ENCODE measurements at places on chromosomes 3 and 15.

DNA sequence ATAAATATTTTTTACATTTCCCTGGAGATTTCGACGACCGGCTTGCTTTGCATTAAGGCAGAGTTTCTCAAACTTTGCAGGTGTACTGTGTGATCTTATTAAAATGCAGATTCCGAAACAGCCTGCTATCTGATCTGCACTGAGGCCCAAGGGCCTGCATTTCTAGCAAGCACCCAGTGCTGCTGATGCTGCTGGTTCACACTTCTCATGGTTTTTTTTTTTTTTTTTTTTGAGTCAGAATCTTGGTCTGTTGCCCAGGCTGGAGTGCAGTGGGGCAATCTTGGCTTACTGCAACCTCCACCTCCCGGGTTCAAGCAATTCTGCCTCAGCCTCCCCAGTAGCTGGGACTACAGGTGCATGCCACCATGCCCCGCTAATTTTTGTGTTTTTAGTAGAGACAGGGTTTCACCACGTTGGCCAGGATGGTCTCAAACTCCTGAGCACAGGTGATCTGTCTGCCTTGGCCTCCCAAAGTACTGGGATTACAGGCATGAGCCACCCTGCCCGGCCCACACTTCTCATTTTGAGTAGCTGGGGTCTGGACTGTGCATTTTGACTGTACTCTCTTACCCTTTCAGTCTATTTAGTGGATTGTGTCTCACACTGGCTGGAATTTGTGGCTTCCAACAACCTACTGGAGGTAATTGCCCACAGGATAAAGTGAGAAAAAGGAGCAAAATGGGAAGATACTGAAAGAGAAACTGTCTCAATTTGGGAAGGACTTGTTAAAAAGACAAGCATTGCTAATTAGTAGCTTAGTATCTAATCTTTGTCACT lies 94.1 kb downstream of the ITPR1 start:
- DNase-seq: no peak

- DNase-seq: no peak
Observed at GRCh38 chr15:67836477-67836876, 3.4 kb downstream of the RNU6-1 start.

GRCh38 chr3:181998828-181999227 lies 287.1 kb downstream of the SOX2 start:
- DNase-seq: no peak

DNA sequence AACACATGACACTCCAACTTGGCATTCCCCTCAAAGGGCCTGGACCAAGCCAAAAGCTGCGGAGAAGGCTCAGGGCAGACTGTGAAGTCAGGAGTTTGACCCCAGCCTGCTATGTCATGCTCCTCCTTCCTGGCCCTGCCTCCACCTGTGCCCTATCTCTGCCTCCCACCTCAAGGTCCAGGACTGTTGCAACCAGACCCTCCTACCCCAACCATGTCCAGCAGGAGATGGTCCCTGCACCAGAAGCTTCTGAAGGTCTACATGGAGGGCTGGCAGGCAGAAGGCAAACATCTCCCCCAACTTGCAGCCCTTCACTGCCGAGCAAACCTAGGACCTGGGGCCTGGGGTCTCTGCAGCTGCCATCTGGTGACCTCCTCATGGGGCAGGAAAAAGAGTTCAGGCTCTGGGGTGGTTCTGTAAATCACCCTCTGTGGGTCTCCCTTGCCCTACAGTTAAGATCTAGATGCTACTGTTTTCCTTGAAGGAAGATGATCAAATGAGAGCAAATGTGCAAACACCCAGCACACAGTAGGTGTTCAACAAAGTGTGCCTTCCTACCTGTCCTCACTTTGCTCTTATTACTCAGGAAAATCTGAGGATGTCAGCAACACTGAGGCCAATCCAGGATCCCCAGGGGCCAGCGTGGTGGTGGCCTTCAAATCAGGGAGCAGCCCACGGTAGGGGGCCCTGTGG lies 11.5 kb upstream of the CSK start:
- no peak for DNase-seq

DNA sequence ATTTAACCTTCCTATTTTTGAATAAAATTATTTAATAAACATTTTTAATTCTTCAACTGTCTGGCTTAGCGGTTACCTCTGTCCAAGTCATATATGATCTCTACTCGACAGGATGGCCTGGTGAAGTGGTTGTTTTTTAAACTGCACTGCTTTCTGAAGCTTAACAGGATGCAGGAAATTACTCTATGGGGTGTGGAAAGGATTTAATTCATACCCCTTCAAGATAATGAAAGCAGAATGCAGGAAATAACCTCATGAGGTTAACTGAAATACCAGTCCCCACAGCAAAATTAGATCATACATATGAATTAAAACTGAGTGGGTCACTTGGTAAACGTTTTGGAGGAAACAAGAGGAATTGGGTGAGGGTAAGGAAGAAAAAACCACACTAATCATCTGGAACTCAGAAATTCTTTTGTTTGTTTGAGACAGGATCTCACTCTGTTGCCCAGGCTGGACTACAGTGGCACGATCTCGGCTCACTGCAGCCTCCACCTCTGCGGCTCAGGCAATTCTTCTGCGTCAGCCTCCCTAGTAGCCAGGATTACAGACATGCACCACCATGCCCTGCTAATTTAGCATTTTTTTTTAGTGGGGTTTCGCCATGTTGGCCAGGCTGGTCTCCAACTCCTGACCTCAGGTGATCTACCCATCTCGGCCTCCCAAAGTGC lies 50.1 kb downstream of the LYSMD4 start:
- no peak for DNase-seq

- DNase-seq: no peak
Observed at GRCh38 chr3:129621626-129622225, 15.2 kb upstream of the PLXND1 start.

DNA sequence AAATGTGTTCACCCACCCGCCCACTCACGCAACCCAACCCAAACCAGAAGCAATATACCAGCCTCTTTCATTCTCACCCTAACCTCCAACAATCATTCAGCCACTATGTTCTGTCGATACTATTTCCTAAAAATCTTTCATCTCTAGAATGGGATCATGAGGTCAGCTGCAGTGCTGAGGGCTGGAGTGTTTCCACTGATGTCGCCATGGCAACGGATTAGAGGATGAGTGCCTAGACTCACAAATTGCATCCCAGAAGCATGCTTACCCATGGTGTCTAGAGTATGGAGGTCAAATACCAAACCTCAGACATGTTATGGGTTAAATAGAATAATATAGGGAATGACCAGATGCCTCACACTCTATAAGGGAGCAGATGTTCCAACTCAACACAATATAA lies 138.5 kb downstream of the GABRB3 start:
- no peak for DNase-seq

- no peak for DNase-seq
Observed at GRCh38 chr15:83745771-83746170, 91.8 kb downstream of the ADAMTSL3 start.

DNA sequence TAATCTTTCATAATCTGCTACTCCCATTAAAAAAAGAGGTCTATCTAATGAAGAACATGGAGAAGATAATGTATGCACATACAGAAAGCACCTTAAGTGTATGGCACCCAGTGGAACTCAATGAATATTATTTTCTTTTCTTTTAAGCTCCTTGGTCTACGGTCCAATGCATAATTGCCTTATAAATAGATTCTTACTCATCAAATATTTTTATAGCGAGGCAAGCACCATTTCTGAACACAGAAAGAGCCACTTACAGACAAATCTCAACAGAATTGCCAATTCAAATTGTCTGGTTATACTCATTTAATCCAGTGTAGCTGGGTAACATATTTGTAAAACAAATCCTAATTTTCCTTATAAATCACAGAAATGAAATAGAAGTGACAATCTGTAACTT lies 6.3 kb downstream of the PDZRN3 start:
- DNase-seq: no peak

DNA sequence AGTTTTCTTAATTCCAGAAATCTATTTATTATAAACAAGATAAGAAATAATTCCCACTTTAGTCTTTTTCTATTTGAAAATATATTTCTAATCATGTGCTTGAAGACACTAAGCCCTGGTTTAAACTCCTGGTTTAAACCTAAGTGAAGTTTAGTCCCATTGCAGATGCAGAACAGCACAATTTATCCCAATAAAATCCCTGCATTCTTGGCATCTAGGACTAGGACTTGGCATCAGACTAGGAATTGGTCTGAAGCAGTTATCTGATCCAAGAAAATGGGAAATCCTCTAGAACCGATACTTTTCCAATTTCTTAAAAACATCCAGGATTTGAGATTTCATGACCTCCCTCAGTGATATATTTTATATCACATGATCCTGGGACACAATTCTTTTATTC lies 168.8 kb upstream of the VEPH1 start:
- no peak for DNase-seq

GRCh38 chr15:45156744-45157455 lies 27.1 kb downstream of the DUOX1 start:
- no peak for DNase-seq

DNA sequence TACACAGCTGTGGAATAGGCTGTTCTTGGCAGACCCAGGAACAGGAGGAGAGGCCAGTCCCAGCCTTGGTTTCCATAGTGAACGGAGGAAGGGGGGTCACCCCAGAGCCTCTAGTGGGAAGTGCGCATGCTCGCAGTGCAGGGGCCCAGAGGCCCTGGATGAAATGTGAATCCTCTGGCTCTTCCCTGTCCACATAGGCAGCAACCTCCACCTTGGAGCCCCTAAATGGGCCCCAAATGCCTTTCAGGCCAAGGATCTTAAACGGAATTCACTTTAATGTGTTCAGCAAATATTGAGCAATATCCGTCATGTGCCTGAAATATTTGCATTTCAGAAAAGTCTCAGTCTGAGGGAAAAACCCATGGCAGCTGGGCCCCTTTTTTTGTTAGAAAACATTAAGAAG lies 3.3 kb upstream of the NDN start:
- no peak for DNase-seq

DNA sequence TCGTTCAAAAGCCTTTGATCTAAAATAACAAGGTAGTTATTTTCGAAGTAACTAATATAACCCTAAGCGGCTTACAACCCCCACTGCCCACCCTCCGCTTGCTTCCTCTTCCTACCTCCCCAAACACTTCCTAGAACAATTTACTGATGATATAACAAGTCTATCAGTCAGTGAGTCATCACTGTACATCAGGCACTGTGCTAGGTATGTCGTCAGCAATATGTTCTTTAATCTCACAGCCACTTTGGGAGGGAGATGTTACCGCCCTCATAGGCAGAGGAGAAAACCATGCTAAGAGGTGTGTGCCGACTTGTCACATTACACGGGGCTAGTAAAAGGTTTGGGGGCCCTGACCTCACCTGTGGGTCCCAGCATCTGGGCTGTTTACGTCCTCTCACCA lies 381.8 kb downstream of the EPHB1 start:
- DNase-seq: no peak

GRCh38 chr3:195200010-195200822 lies 70.7 kb downstream of the XXYLT1 start:
- no peak for DNase-seq

- no peak for DNase-seq
Observed at GRCh38 chr3:11323813-11324212, 51.6 kb downstream of the ATG7 start.

DNA sequence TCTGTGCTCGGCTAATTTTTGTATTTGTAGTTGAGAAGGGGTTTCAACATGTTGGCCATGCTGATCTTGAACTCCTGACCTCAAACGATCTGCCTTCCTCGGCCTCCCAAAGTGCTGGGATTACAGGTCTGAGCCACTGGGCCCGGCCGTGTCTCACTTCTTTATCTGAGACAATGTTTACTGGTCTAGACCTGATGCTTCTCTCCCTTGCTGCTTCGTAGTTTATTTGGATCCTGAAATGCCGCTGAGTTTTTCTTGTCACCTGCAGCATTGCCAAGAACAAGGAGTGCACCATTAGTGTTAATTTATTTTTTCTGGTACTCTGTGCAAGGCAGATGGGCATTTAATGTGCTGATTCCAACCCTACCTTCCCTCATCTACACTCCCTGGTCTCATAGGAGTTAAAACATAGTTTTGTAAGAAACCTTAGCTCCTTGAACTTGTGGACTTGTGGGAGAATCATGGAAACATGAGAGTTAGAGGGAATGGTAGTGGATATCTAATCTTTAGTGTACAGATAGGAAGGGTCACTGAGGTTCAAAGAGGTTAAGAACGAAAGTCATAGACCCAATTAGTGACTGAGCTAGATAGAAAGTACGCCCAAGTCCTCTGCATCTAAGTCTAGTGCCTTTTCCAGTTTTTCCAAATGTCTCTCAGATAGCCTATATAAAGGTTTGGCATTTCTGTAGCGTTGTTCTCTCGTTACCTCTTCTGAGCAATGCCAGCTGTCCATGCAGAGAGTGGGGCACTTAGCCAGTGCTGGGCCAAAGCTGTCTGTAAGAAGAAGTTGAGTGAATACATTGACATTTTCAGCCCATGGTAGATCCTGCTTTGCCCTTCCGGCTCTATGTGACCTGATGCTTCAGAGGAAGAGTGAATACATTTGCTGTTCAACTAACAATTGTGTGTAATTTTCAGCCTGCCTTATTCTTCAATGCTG lies 244.1 kb downstream of the LPP start:
- DNase-seq: no peak

DNA sequence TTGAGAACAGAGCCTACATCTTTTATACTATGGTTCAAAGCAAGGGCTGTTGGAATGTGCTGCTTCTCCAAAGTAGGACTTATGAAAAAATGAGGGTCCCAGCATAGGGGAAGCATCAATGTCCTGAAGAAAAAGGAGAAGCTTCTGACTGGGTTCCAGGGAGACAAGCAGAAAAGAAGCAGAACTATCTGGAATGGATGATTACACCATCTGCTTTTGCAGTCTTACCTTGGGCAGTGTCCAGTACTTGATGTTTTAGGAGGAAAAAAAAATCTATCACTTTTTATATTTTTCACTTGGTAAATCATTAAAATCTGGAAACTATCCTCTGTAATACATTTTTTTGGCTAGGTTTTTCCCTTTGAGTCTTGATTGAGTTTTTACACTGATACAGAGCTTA lies 57.9 kb upstream of the DPH6 start:
- no peak for DNase-seq

DNA sequence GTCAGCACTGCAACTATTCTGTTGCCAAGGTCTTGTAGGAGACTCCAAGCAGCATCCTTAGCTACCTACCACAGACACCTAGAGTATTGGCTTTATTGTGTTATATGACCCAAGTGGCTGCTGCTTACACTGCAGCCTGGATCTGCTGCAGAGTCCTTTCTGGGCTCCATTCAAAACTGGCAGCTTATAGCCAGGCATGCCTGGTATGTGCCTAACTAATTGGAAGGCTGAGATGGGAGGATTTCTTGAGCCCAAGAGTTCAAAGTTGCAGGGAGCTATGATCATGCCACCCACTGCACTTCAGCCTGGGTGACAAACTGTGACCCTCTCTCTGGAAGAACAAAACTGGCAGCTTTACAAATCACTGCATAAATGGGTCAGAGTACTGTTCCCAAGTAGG lies 8.6 kb downstream of the NDUFB4 start:
- no peak for DNase-seq

GRCh38 chr15:99980752-99981151 lies 247.5 kb upstream of the LYSMD4 start:
- no peak for DNase-seq

DNA sequence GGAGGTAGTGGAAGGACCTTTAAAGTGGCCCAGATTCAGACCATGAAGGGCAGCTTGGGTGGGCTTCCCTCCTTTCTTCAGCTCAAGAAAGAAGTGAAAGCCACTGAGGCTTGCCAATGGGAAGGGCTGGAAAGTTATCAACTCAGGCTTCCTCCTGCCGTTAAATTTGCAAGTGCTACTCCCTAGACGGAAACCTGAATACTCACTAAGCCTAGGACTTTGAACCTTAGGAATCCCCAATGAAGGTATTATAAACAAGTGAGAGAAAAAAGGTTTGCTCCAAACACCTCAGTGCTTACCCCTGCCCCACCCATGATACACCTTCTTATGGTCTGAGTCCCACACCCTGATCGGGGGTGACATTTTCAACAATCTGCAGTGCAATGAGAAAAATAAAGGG lies 396.4 kb downstream of the SHQ1 start:
- DNase-seq: no peak

- no peak for DNase-seq
Observed at GRCh38 chr3:135503760-135504686, 461.5 kb upstream of the PPP2R3A start.

Measured in stimulated activated CD8-positive, alpha-beta memory T cell treated with anti-CD3 and anti-CD28 coated beads, Interleukin-4, amount 100 ng/mL, for 4 hours (primary cell).